IPS-NIHi11 (cell line): ENCODE measurements at places on chromosomes 1 and 21.

- peak; percentile 55 for DNase-seq
Measured at GRCh38 chr1:111989531-111990025, at the start of gene KCND3. Gene KCND3, minus strand, starts transcription at chr1:111989668.

DNA sequence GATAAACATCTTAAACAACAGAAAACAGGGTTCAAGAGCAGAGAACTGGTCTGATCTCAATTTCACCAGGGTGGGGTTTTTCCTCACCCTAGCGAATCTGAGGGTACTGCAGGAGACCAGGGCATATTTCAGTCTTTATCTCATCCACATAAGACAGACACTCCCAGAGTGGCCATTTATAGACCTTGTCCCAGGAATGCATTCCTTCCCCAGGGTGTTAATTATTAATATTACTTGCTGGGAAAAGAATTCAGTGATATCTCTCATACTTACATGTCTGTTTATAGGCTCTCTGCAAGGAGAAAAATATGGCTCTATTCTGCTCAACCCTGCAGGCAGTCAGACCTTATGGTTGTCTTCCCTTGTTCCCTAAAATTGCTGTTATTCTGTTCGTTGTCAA is 84.1 kb downstream of the LYPLAL1 start:
- no peak for DNase-seq

DNA sequence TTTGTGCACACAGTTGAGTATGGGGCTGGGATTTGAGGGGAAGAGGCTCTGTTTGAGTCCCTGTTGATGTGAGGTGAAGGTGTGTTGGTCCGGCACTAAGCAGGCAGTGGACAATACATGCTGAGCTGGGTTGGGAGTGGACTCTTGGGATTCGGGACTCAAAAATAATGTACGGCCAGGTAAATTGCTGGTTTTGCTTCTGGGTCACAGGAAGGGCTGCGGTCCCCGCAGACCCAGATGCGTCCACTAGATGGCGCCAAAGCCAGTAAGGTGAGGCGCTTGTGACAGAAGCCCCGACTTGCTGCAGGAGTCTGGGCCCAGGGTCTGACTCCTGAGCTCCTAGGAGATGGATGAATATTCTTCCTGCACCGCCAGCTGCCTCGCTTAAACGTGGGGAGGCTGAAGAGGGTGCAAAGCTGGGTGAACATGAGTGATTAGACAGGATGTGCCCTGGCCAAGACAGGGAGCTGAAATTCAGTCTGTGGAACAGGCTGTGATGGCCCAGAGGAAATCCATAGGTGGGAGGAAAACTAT is 61.4 kb downstream of the ACBD3 start:
- DNase-seq, result peak; percentile 78

DNA sequence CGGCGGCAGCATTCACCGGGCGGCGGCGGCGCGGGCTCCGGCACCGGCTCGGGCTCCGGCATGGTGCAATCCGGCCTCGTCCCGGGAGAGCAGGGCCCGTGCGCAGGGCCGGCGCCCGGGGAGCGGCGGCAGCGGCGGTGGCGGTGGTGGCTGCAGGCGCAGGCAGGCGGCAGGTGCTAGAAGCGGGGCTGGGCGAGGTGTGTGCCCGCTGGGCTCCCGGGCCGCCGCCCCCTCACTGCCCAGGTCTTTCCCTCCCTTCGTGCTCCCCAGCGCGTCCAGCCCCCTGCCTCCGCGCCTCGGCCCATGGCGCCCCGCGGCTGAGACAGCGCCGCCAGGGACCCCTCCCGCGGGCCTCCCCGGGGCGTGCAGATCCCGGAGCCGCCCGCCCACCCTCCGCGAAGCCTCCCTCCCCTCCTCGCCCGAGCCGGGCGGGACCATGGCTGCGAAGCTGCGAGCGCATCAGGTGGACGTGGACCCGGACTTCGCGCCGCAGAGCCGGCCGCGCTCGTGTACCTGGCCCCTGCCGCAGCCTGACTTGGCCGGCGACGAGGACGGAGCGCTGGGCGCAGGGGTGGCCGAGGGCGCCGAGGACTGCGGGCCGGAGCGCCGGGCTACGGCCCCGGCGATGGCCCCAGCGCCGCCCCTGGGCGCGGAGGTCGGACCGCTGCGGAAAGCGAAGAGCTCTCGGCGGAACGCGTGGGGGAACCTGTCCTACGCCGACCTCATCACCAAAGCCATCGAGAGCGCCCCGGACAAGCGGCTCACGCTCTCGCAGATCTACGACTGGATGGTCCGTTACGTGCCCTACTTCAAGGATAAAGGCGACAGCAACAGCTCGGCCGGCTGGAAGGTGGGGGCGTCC is 492 bp downstream of the FOXO6 start:
- DNase-seq, result peak; percentile 43
